ENCODE measurements at places on chromosomes 5 and 9. TPM values are rescaled to one million over a fixed set of nuclear protein-coding genes. Genes with fewer than 3 reads are reported as not detected.
A peak's percentile ranks its signal among the peaks of the same experiment; 100 is the strongest.

DNA sequence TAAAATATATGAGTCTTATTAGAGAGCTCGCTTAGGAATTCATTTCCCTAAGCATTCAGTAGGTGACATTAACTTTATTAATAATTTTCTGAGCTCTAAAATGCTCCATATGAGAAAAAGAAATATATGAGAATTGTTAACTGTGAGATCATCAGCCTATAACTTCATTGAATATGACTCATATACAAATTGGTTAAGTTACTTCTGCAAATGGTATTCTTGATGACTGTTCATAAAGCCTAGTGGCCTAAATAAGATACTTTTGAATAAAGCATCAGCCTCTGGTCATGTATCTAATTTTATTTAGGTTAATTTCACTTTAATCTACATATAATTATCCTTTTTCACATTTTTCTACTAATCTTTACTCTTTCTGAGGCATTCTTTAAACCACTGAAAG, 710.2 kb upstream of the ACO1 start:
- no peak overlapping the region for H3K4me3 ChIP-seq
- no peak overlapping the region for H3K27ac ChIP-seq
- DNase-seq = no peak
- no peaks in the 10 kb centered on the region for H3K4me1 ChIP-seq
- H3K36me3 ChIP-seq = no peaks in the 10 kb centered on the region

DNA sequence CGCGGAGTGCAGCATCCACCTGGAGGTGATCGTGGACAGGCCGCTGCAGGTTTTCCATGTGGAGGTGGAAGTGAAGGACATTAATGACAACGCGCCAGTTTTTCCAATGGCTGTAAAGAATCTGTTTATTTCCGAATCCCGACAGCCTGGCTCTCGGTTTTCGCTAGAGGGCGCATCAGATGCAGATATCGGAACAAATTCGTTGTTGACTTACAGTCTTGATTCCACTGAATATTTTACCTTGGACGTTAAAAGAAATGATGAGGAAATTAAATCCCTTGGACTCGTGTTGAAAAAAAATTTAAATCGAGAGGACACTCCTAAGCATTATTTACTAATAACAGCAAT, 611 bp downstream of the PCDHA3 start:
- H3K4me3 ChIP-seq = no peak overlapping the region
- H3K4me1 ChIP-seq = no peaks in the 10 kb centered on the region
- no peak overlapping the region for H3K27ac ChIP-seq
- H3K27me3 ChIP-seq = no peaks in the 10 kb centered on the region

DNA sequence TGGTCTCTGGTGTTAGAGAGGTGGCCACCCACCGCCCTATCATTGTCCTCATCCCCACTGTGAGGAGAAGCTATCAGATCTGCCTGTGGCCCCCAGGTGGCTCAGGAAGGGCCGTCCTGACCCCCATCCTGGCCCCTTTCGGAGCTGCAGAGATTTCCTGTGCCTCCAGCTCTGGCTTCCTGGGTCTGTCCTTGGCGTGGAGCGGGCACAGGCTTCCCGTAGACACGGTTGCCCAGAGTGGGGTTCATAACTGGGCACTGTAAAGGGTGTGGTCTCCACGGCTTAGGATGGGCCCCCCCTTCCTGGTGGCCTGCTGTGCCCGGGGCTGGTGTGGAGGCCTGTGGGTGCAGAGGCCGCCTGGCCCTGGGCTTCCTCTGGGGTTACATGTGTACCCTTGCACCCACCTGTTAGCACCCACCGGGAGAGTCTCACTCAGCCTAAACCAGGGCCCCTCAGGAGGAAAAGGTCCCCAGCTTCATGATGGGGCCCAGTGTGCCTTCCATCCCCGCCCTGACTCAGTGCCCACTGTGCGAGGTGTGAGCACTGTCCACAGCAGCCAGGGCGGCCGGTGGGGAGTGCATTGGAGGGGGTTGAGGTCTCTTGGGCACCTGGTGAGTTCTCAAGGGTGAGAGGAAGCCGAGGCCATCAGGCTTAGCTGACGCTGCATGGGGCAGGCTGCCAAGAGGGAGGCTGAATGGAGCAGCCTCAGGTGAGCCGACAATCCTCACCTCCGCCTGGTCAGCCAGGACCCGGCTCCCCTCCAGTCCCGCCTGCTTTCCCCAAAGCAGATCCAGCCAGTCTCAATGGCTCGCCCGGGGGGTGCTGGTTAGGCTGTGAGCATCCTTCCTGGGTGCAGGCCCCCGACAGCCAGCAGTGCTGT, 15.3 kb upstream of the AJM1 start:
- no peaks in the 10 kb centered on the region for H3K4me1 ChIP-seq
- peak; percentile 50 for DNase-seq
- H3K27me3 ChIP-seq = no peaks in the 10 kb centered on the region
- no peak overlapping the region for H3K4me3 ChIP-seq
- no peak overlapping the region for H3K27ac ChIP-seq
- peaks cover 54% of the 10 kb centered on the region for H3K36me3 ChIP-seq

DNA sequence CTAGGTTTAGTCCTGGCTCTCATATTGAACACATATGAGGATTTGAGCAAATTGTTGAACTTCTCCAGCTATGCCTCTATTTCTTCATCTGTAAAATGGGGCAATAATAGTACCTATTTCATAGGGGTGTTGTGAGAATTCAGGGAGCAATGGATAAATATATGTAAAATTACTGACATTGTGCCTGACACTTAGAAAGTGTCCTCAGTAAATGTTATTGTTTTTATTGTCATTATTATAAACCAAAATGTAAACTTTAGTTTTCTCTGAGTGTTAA, 101.7 kb downstream of the ANGPTL2 start:
- DNase-seq = no peak
- H3K27me3 ChIP-seq = no peaks in the 10 kb centered on the region
- H3K36me3 ChIP-seq = no peaks in the 10 kb centered on the region
- H3K27ac ChIP-seq = no peak overlapping the region

- peaks cover 21% of the 10 kb centered on the region for H3K4me1 ChIP-seq
- no peak for DNase-seq
- no peaks in the 10 kb centered on the region for H3K27me3 ChIP-seq
- no peak overlapping the region for H3K4me3 ChIP-seq
- H3K36me3 ChIP-seq = no peaks in the 10 kb centered on the region
- no peak overlapping the region for H3K27ac ChIP-seq
Observed at GRCh38 chr5:150675069-150675468, 14.0 kb downstream of the MYOZ3 start.

GRCh38 chr5:147921136-147921535, 14.8 kb upstream of the C5orf46 start:
- H3K27me3 ChIP-seq = no peaks in the 10 kb centered on the region
- no peaks in the 10 kb centered on the region for H3K4me1 ChIP-seq
- no peak overlapping the region for H3K4me3 ChIP-seq
- H3K27ac ChIP-seq = no peak overlapping the region
- no peak for DNase-seq

- H3K27me3 ChIP-seq = no peaks in the 10 kb centered on the region
- DNase-seq = no peak
- no peak overlapping the region for H3K4me3 ChIP-seq
- no peaks in the 10 kb centered on the region for H3K4me1 ChIP-seq
Observed at GRCh38 chr5:82465235-82465634, 187.1 kb upstream of the RPS23 start.

Gene SOHLH1
- total RNA-seq = not detected

All from upper lobe of left lung (tissue), 6 donors.